ENCODE measurements at places on chromosomes 13 and 19.

DNA sequence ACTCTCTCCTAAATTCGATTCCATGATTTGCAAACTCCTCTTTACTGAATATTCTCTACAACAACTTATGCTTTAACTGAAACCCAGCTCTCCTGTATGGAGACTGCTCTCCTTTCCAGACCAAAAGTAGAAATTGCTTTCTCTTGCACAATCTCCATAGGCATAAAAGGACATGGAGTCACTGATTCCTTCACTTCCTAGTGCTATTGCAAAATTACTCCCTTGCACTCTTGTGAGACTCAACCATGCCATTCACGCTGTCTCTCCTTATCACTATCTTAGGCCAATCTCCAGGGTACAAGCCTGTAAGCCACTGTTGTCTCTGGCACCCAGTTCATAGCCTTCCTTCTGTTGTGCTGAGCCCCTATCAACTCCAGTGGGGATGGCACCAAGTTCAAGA lies 30.6 kb downstream of the SERPINE3 start:
- DNase-seq: no peak

- DNase-seq: peak; percentile 83
Observed at GRCh38 chr13:79775830-79776229, 294.9 kb downstream of the NDFIP2 start.

GRCh38 chr19:6739390-6739882 lies at the start of gene TRIP10:
TSS of gene TRIP10 (plus strand) at chr19:6739680. CDS start at chr19:6739762, 82 bp downstream.
- DNase-seq: peak; percentile 79

- no peak for DNase-seq
Observed at GRCh38 chr13:24891476-24892108, 127.6 kb downstream of the RNF17 start.

DNA sequence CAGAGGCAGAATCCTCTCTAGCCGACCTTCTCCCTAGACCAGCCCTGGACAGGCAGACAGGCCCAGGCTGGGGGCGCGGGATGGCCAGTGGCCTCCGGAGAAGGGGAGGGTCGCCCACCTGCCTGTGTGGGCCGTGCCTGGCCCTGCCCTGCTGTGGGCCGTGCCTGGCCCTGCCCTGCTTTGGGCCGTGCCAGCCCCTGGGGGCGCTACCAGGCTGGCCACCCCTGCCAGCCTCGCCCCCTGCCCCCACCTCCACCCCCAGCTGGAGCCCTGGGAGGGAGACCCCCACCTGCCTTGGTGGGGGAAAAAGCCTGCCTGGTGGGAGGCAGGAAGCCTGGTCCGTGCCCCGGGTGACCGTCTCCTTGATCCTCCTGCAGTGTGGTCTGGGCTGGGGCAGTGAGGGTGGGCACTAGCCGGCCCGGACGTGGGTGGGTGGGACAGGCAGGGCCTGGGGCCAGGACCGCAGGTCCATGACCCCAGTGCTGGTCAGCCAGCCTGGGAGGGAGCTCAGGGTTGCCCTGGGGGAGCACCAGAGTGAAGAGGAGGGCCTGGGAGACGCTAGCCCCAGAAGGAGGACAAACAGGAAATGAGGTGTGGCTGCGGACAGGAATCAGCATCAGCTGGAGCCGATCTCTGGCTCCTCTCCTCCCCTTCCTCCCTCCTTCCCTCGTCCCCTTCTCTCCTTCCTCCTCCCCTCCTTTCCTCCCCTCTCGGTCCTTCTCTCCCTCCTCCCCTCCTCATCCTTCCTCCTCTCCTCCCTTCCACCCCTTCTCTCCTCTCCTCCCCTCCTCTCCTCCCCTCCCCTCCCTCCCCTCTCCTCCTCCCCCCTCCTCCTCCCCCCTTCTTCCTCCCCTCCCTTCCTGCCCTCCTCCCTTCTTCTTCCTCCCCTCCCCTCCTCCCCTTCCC lies 5.1 kb upstream of the MKNK2 start:
- peak; percentile 67 for DNase-seq

DNA sequence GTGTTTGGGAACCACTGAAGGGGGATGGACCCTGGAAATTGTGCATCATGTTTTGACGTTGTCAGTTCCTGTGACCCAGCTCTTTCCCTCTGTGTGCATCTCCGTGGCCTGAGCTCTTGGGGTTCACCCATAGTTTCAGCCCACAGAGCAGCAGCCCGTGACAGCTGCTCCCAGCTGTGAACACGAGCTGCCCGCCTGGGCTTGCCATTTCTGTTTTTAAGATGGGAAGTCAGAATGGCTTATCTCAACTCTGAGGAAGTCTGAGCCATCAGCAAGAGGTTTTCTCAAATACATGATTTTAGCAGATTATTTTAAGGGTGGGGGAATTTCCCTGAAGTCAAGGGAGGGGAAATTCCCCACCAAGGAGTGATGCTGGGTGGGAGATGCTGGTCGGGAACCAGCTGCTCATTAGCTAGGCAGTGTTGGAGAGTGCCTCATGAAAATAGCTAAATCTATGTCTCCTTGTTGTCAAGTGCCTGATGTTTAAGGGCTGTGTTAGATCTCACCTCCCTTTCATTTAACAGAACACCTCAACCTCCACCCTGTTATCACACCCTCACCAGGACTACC lies 34.8 kb upstream of the C1QTNF9 start:
- DNase-seq: no peak

DNA sequence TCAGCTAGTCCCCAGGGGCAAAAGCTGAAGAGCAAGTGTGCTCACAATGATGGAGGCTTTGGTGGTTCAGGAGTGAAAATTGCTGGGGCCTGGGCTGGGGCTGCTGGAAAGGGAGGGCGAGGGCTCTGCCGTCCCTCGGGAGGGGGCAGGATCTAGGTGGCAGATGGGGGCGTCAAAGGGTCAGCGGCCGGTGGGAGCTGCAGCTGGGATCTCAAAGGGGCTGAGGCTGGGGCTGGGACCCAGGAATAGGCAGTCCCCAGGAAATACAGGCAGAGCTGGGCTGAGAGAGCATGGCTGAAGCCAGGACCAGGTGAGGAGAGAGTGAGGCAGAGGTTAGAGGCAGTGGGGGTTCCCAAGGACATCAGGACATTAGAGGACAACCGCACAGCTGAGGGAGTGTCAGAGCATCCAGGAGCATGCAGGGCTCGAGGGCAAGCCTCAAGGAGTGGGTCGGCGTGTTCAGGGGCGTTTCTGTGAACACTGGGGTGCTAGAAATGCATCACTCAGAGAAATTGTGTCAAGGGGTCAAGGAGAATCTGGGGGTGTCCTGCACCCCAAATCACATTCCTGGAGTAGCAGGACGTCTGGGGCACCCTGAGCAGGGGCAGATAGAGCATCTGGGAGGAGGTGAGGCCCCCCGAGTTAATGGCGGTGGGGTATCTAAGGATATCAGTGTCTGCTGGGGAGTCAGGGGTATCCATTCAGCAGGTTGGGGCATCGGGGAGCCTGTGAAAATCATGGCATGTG lies 1.2 kb upstream of the SYNE4 start:
- no peak for DNase-seq

GRCh38 chr13:80082396-80083080 lies 258.4 kb downstream of the SPRY2 start:
- peak; percentile 70 for DNase-seq

GRCh38 chr19:50264483-50265186 lies 61.2 kb downstream of the MYH14 start:
- no peak for DNase-seq

- DNase-seq: no peak
Observed at GRCh38 chr13:53719281-53719680, 690.7 kb downstream of the OLFM4 start.

DNA sequence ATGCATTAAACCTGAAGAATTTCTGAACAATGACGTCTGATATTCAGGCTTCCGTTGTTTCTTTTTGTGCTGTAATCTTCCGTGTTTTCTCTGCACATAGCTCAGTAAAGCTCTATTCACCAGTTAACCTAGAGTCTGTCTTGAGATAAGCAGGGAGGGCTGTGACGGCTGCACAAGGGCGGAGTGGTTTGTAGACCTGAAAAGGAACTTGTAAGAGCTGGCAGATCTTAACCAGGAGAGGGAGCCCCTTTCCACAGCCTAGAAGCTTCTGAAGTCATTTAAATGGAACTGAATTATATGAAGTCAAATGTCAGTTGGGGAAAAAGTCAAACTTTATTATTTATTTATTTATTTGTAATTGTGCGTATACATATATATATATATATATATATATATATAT lies 27.5 kb downstream of the DPRX start:
- DNase-seq: no peak

- no peak for DNase-seq
Observed at GRCh38 chr13:21006141-21007005, 55.0 kb downstream of the LATS2 start.

GRCh38 chr13:31749929-31750328 lies 10.6 kb downstream of the RXFP2 start:
- DNase-seq: peak; percentile 90

DNA sequence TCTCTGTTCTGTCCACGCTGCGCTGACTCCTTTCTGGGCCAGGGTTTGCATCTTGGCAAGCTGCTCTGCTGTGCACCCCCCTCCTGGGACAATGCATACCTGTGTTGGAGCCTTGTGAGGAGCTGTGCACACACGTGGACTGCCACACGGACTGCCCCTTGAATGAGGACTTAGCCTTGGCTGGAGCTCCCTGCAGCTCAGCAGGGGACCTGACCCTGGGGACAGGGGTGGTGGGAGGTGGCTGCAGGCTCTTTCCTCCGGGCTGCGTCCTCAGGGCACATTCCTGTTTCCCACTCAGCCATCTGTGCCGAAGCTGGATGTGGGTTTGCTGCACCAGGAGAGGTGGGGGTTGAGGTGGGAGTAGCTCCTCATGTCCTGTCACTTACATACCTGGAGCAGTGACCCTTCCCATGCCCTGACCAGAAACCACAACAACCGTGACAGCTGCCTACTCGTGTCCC lies 8.2 kb downstream of the RAB11B start:
- DNase-seq: no peak

GRCh38 chr19:4567584-4568071 lies 8.1 kb upstream of the SEMA6B start:
- peak; percentile 31 for DNase-seq

DNA sequence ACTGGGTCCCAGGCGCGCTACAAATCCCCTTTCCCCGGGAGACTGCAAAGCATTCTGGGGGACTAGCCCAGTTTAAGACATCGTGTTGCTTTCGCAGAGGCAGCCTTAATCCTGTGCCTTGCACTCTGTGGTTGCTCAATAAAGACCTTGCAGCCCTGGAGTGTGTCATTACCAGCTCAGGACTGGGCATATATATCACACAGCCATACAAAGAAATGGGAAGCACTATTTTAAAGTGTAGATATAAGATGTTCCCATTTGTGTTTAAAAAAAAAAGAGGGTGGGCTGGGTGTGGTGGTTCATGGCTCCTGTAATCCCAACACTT lies 11.1 kb downstream of the NAPA start:
- DNase-seq: no peak

- DNase-seq: peak; percentile 44
Observed at GRCh38 chr13:46983881-46984280, 87.0 kb upstream of the HTR2A start.

- DNase-seq: no peak
Observed at GRCh38 chr13:27080018-27080948, 91.3 kb downstream of the USP12 start.

DNA sequence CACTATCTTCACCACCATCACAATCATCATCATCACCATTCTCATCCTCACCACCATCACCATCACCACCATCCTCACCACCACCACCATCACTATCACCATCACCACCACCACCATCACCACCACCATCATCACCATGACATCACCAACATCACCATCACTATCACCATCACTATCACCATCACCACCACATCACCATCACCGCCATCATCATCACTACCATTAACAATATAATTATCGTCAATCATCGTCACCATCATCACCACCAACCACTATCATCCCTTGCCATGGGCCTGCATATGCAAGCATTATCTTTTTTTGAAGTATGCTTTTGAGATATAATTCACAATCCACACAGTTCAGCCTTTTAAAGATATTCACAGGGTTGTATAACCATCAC lies 7.6 kb upstream of the PPP6R1 start:
- DNase-seq: no peak

- DNase-seq: no peak
Observed at GRCh38 chr19:19385896-19386869, 19.3 kb upstream of the GATAD2A start.

- no peak for DNase-seq
Observed at GRCh38 chr19:2798733-2799132, 13.4 kb downstream of the THOP1 start.
